ENCODE measurements at places on chromosomes 11 and 22.
A peak's percentile ranks its signal among the peaks of the same experiment; 100 is the strongest.

- no peak for DNase-seq
Measured at GRCh38 chr11:115927823-115928329, 423.7 kb upstream of the CADM1 start.

DNA sequence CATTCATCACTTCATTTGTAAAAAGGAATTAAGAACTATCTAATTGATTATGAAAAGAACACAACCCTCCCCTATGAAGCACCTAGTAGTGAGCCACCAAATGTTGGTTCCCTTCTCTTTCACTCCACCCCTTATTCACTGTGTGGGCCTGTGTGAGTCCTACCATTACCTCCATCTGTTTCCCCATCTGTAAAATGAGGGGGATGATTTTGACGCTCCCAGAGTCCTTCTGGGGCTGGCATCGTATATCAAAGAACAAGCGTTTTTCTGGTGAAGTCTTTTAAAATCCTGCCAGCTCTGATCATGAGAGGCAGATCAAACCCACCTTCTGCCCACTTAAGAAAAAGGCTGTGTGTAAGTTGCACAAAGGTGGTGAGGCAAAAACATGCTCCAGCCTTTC, 96.6 kb upstream of the SEZ6L start:
- no peak for DNase-seq

- no peak for DNase-seq
Measured at GRCh38 chr11:73361953-73362776, 14.0 kb upstream of the RELT start.

DNA sequence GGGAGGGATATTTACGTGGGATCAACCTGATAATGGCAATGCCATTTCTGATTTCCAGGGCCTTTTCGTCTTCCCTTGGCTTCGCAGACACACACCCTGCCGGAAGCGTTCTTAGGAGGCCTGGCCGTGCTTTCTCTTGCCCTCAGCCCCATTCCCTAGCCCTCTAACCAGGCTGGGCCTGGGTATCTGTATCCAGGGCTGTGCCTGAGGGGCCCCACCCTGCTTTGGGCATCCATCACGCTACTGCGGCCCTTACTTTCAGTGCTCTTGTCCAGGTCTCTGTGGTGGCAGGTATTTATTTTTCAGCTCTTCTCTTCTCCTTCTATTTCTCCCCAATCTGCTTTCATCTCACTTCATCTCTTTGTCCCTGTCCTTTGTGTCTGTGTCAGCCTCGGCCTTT, 105.0 kb downstream of the ZBTB16 start:
- no peak for DNase-seq

- no peak for DNase-seq
Measured at GRCh38 chr22:38491707-38492348, 14.3 kb downstream of the DDX17 start.

DNA sequence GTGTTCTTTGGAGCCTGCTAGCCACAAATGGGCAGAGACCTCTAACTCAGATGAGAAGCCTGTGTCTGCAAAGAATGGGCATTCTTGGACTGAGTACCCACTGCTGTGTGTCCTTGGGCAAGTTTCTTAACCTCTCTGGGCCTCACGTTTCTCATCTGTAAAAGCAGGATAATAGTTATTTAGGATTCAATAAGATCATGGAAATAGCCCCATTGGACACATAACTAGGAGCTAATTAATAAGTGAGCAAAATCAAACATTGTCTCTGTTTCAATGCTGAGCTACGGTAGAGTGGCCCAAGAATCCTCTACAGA, 61.2 kb upstream of the WNT7B start:
- no peak for DNase-seq

DNA sequence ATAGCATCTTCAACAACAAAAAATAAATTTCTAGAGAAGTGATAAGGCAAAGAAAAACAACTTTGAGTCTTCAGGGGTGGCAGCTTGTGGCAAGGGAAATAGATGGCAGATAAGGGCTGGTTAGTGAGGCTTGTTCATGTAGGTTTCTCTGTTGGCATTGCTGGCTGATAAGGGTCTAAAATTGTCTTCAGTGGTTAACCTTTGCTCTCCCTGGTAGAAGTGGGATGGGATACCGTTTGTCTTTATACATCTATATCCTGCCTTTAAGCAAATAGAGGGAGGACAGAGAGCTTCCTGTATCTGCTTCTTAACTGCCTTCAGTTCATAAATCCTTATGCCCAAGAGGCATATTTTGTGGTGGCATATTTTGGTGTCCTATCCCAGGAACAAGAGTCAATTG, 57.1 kb downstream of the TRAF6 start:
- DNase-seq = no peak

DNA sequence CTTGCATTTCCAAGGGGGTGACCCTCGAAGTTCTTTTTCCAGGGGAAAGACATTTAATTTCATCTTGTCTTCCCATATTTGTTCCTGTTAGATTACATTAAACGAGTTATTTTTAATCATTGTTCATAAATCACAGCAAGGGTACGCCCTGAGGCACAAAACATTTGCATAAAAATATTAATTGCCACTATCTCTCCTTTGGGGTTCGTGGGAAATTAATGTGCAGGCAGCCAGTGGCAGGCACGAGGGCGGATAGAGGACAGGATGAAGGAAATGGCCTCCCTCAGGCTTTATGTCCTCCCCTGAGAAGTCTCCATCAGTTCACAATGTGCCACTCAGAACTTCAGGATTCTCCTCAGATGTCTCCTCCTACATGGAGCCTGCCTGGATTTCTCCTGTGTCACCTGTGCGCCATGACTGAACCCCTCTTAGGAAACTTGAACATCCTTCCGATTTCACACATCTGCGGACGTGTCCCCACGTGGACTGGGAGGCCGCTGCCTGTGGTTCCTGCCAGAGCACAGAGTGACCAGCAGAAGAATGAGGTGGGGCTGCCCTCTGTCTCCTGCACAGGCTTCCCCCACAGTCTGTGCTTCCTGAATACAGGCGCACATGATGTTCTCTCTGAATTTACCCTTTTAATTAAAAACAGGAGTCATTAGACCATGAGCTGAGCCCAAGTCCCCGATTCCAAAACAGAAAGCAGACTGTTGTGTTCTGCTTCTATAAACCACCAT, 1085.9 kb downstream of the TBC1D22A start:
- DNase-seq = no peak

GRCh38 chr22:44807232-44807631, 54.9 kb downstream of the ARHGAP8 start:
- DNase-seq = no peak

DNA sequence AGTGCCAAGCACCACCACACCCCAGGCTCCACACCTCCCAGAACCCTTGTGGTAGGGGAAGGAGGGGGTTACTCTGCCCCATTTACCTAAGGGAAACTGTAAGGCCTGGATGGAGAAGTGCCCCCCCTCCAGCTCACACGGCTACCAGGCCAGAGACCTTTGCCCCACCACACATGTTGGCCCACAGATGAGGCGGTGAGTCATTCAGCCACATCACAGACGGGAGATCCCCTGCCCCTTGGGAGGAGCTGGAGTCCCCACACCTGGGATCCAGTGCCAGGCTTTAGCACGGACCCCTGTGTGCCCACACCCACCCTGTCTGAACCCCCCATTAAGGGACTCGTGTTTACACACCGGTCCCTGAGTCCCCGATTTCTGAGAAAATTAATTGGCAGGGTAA, 24.9 kb downstream of the CDKN1C start:
- peak; percentile 7 for DNase-seq

DNA sequence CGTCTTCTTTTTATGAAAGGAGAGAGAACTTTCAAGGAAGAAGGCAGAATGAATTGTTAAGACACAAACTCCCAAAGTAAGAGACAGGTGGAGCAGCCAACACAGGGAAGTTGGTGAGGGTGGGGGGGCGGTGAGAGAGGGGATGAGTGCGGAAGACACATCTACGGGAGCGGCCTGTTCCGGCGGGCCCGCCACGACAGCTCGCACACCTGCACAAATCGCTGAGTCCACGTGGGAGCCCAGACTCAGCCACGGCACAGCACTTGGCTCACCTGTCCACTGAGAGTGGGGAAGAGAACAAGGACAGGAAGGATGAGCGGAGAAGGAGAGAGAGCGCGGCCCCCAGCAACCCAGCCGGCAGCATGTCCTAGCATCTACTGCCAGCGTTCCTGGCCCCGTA, 331.1 kb downstream of the CADM1 start:
- no peak for DNase-seq

GRCh38 chr11:130066338-130066737, 3.4 kb upstream of the APLP2 start:
- DNase-seq = no peak

DNA sequence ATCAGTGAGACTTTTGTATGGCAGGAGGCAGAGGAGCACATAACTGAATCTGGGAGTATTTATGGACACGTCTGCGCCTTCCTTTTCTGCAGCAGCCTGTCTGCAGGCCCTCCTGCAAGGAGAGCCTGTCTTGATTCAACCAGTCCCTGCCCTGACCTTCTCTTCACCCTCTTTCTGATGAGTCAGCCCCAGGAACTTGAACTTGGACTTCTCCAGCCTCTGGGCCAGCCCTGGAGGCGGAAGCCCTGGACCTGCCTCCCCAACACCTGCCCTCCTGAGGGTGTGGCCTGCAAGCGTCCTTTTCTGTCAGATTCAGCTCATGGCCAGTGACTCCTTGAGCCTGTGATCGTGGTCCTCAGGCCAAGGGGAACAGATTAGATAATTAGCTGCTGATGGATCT, 20.0 kb downstream of the DAGLA start:
- peak; percentile 52 for DNase-seq

DNA sequence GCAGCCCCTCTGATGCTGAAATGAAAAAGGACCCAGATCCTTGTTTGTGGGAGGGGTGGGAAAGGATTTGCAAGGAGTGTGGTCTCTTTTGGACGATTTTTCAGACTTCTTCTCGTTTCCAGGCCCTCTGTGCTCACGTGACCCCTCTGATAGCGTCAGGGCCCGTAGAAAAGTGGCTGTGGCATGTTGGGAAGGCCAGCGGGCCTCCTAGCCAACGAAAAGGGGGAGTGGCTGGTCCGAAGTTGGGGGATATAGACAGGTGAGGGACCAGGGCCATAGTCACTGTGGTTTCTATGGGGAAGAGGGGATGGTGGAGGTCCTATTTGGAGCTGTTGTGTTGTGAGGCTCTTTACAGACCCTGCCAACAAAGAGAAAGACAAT, 6.6 kb downstream of the PARVB start:
- no peak for DNase-seq

DNA sequence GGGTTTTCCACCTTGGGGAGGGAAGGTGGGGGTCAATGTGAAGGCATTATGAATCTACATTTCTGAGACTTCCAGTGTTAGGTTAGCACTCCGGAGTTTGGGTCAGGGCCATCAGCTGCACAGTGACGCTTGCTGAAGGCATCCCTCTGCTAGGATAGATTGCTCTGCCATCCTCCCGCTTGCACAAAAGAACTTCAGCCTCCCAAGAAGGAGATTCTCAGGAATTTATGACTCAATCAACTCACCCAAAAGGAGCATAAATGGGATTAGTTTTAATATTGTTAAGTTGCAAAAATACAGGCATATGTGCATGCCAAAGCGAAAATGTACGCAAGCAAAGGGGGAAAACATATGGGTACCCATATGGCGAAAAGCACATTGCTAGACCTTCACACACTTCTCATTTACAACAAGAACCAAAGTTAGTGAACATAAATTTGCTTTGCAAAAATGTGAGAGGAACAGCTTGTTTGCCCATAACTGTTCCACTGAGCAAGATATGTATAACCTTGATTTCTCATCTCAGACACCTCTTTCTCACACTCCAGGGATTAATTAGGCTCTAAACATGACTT, 1013.0 kb downstream of the OPCML start:
- no peak for DNase-seq

- DNase-seq = no peak
Measured at GRCh38 chr11:112625814-112626213, 335.4 kb upstream of the NCAM1 start.

DNA sequence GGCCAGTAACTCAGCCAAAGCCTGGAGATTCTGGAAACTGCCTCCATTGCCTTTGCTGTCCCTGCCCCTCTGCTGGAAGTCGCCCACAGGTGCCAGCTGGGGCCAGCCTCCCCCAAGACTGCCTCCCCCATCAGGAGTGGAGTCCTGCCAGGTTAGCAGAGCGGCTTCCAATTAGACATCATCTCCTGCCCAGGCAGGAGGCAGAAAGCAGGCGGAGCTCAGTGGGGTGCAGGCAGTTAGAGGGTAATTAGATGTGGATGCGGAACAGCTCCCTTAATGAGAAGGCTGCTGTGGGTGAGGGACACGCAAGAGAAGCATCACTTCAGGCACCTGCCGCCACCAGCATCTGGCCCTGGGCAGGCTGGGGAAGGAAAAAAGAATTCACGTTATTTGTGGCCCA, 90.9 kb upstream of the TP53I11 start:
- no peak for DNase-seq

- peak; percentile 22 for DNase-seq
Measured at GRCh38 chr11:61489833-61490721, 18.5 kb upstream of the LRRC10B start.

DNA sequence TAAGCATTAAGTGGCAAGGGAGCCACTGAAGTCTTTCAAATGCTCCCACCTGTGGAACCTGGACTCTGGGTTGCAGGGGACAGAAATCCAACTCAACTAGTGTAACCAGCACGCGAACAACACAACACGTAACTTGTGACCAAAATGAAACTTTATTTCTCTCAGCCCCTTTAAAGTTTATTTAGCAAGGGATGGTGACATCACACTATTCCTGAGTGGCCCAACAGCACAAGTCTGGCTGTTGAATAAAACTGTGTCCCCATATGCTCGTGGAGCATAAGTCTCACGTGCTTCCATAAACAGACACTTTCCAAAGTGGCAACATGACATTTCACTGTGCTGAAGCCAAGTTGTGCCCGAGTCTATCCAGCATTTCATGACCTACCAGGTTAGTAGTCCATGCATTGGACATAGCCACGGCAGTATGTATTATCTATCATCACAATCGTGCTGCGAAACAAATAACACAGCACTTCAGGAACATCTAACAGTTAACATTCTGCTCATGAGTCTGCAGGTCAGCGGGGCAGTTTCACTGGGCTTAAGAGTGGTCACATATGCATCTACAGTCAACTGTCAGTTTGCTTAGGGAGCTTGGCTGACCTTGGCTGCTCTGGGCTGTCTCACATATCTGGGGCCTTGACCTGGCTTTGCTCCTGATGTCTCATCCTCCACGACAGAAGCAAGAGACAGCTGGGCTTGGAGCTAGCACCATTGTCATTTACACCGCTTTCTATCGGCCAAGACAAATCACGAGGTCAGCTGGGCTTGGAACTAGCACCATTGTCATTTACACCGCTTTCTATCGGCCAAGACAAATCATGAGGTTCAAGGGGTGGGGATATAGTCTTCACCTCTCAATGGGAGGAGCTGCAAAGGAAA, 35.0 kb upstream of the LMO2 start:
- no peak for DNase-seq

GRCh38 chr11:95562196-95562921, 227.2 kb downstream of the FAM76B start:
- no peak for DNase-seq

- DNase-seq = no peak
Measured at GRCh38 chr11:114587398-114587953, 8.1 kb downstream of the NXPE4 start.

GRCh38 chr22:31618057-31618456, 44.0 kb downstream of the PISD start:
- DNase-seq = no peak

- DNase-seq = no peak
Measured at GRCh38 chr22:44046485-44047141, 22.5 kb downstream of the PARVB start.

GRCh38 chr11:108160970-108161566, 39.7 kb downstream of the ACAT1 start:
- DNase-seq = no peak

- peak; percentile 97 for DNase-seq
Measured at GRCh38 chr11:18394275-18394927, at the start of gene LDHA. TSS of gene LDHA (plus strand) at chr11:18394563. CDS start at chr11:18396843, 2,280 bp downstream.
